Endodermal cell (in vitro differentiated cells): ENCODE measurements at places on chromosomes 4 and X.

- no peak for DNase-seq
Measured at GRCh38 chr4:18057821-18058533, 36.4 kb upstream of the LCORL start.

- DNase-seq, result no peak
Measured at GRCh38 chrX:152642931-152643564, 5.4 kb downstream of the GABRQ start.

DNA sequence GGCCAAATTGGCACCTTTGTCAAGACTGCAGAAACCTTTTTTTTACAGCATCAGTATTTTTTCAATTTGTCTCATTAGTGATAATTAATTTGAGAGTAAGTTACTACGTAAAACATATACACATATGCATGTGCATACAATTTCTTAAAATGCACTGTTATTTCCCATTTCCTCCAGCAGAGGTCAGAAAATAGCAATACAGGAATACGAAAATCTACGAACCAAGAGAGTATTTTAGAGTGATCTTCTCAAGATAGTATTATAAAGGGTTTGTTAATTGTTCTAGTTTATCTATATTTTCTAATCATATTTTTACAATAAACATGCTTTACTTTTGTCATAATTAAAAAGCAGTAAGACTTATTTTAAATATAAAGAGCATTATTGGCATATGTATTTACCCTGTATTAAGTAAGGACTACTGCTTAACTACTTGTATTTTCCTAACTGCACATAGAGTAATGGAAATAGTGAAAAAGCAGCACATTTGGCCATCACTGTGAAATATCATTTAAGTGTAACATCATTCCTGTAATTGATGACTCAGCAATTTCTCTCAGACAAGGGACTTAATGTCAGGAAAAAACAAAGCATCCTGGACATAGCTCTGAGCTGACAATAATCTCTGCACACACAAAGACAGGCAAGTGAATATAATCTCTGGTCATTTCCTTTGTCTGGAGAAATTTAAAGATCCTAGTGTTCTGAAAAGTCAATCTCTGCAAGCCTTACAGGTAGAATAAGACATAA lies 45.6 kb downstream of the MAOB start:
- DNase-seq, result no peak

DNA sequence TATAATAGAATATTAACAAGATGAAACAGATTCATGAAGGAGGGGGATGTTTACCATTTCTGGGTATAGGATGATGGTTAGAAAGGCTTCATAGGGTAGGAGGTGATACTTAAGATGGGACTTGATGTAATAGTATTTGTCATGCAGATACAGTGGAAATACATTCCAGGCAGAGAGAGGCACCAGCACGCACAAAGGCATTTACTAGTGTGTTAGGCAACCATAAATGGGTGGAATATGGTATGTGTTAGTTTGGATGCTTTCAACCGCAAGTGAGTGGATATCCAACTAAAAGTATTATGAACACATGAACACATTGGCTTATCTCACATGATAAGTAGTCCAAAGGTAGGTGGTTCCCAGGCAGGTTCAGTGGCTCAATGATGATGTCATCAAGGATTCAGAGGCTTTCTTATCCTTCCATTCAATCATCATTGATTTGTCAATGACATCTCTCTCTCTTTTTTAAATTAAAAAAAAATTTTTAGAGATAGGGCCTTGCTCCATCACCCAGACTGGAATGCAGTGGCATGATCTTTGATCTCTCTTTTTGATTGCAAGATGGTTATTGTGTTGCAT lies 12.7 kb upstream of the STARD8 start:
- no peak for DNase-seq

DNA sequence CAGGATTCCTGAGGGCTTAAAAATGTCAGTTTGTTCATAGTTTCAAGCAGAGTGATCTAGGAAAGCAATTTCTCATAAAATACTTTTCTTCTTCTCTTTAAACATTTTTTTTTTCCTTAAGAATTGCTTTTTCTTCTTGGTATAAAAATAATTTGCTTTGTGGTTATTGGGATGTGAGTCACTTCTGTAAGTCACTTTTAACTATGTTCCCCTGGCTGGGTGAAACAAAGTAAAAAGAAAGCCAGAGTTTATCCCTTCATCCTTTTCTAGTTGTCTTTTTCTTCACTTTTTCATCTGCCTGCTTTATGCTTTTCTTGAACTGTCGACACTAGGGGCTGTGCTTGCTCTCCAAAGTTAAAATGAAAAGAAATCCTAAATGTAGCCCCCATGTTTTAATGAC lies 33.5 kb downstream of the ARSJ start:
- DNase-seq, result no peak

GRCh38 chr4:115720611-115721010 lies 607.2 kb upstream of the NDST4 start:
- DNase-seq, result no peak

DNA sequence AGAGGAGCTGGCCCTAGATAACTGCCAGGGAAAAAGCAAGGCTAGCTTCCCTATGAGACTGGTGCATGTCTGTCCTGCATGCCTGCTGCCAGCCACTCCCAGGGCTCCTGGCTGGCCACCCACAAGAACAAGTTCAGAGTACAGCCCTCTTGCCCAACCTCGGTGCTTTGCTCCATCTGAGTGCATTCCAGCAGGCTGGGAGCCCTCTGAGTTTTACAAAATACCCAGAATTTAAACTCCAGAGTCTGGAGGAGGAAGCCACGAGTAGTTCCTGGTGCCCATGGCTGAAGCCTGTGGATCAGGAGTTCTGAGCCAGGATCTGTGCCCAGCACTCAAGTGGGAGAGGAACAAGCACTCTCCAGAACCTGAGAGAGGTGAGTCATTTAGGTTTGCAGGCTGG lies 111.6 kb downstream of the MAGEE2 start:
- no peak for DNase-seq

- DNase-seq, result no peak
Measured at GRCh38 chrX:139932073-139932900, 566 bp downstream of the ATP11C start.

DNA sequence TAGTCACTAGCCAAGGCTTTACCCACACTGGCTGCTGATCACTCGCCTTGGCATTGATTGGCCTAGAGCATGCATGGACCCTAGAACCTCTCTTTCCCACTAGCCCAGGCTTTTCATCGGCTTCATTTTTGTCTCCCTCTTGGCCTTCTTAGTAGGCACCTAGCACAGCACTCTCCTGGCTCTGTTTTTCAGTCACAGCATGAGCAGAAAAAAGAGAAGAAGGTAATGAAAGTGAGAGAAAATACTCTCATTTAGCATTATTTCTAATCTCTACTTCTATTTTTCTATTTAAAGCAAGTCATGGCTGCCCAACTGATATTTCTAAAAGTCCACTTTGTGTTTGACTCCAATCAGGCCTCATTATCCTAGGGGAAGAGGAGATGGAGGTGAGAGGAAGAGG lies 267.2 kb downstream of the FBXO8 start:
- DNase-seq, result no peak

DNA sequence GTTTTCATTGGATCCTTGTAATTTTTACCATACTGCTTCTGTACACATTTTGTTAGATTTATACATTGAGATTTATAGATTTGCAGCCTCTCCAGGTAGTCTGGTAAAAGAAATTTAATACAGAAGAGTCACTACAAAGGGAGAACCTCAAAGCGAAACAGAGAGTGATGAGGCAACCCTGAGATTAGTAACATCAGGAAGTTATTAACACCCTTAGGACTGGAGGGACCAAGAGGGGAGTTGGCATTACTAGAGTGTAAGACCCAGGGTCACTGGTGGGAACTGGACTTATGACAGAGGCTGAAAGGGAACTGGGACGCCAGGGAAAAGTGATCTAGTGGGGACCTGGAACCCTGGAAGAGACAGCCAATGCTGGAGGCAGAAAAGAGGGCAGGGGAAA lies 20.6 kb upstream of the MAML3 start:
- no peak for DNase-seq

DNA sequence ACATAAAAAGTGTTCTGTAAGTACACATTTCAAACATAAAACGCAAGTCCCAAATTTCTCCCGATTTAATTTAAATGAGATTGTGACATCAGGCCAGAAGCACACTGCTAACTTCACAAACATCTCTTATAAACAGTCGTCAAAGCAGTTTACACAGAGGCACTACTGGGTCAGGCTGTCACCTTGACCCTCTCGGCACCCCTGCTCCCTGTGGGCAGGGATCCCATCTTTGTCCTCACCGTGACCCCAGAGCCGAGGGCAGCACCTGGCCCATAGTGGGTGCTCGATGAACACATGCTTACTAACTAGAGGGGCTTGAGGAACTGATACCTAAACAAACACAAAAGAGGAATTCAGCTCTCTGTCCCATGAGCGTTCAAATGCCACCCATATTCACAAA lies 22.2 kb downstream of the QDPR start:
- no peak for DNase-seq

GRCh38 chr4:88819818-88820697 lies 122.4 kb upstream of the NAP1L5 start:
- DNase-seq, result no peak

DNA sequence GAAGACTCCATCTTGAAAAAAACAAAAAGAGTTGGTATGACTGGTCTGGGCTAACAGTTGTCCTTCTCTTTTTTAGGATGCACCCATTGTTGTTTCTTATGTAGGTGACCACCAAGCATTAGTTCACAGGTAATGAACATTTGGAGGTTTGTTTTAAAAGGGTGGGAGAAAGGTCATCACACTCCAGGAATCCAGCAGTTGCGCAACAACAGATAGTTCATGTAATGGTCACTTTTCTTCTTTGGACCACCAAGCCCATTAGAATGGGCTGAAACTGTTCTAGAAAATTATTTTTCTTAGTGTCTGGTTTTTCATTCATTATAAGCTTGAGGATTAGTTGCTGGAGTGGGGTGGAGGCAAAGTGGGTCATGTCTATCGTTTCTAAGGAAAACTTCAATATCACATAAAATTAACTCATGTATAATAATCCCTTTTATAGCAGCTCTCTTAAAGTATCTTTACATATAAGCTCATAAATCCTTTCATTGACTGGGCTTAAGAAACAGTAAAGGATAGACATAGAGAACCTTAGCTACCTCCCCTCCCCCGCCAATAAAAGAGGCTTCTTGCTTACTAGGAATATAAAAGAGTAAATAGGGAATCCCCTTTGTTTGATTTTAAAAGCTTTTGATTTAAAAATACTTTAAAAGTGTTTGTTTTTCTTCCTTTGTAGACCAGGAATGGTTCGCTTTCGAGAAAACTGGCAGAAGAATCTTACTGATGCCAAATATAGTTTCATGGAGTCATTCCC lies 23.5 kb downstream of the NKAP start:
- no peak for DNase-seq

GRCh38 chrX:23398570-23398969 lies 63.9 kb downstream of the PTCHD1 start:
- DNase-seq, result no peak

DNA sequence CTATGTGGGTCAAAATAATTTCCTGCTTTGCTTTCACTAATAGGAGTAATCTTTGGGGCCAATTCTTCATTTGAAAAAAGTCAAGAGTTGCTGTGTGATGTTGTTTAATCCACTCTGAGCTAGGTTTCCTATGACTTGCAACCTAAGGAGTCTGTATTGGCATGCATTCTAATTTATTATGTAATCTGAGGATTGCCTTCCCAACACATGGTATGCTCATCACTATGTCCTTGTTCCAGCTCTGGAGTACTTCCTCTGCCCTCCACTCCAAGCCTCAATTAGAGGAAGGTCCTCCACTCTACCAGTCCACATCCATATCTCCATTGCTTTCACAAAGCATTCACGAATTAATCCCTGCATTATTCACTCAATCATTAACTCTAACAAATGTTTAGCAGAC lies 56.1 kb downstream of the PPP3CA start:
- DNase-seq, result no peak

- DNase-seq, result no peak
Measured at GRCh38 chr4:105369988-105370387, 103.9 kb downstream of the PPA2 start.
